Stimulated activated CD8-positive, alpha-beta memory T cell treated with anti-CD3 and anti-CD28 coated beads, Interleukin-15, amount 100 ng/mL, for 24 hours (primary cell): ENCODE measurements at places on chromosomes 3 and 15.

- no peak for DNase-seq
Observed at GRCh38 chr3:142987080-142987700, 14.2 kb upstream of the U2SURP start.

GRCh38 chr3:151916781-151917180 is 43.3 kb downstream of the SUCNR1 start:
- no peak for DNase-seq

DNA sequence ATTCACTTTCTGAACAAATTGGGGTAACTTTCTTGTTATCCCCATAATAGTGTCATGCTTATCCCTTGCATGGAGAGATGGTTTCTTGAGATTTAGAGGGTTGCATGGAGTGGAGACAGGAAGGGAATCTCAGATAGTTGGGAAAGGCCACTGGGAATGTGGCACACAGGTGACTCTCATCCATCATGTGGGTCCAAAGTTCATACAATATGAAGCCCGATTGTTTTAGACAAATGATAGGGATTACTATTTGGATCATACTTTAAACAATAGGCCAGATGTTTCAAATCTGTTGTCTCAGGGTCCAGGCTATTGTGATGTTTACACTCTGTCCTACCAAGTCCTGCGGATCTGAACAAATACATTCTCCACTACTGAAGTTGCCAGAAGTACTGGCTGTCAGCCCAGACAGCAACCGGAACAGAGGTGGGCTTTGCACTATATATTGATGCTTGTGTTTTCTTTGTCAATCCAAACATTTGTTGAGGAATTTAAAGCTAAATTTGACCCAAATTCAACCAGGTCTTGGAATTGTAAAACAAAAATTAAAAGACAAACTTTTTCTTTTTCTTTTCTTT is 39.2 kb upstream of the NMNAT3 start:
- DNase-seq: no peak

DNA sequence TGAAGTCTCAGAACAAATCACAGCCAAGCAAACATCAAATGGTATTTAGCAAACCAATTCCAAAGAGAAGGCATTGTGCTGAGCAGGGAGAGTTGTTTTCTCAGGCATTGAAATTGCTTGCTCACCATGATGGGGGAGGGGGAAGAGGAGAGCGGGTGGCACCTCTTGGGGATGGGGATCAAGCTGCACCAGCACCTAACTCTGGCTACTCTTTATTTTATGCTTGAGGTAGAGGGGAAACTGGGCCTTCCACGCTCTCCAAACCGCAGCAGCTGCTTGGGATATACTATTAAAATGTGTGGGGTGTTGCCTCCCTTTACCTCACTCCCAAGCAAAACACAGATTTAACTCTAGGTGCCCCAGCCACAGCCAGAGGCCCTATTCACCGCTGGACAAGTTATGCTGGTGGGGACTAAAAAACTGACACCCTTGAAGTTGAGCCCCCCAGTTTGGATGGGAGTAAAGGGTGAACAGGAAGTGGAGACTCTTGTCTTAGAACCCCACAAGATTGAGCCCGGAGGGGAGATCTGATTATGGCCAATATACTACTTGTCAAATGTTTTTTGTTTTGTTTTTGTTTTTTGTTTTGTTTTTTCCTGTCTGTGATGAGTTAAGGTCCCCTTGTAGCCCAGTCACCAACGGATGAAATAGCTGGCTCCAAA is 5.0 kb upstream of the FOXB1 start:
- DNase-seq: no peak

DNA sequence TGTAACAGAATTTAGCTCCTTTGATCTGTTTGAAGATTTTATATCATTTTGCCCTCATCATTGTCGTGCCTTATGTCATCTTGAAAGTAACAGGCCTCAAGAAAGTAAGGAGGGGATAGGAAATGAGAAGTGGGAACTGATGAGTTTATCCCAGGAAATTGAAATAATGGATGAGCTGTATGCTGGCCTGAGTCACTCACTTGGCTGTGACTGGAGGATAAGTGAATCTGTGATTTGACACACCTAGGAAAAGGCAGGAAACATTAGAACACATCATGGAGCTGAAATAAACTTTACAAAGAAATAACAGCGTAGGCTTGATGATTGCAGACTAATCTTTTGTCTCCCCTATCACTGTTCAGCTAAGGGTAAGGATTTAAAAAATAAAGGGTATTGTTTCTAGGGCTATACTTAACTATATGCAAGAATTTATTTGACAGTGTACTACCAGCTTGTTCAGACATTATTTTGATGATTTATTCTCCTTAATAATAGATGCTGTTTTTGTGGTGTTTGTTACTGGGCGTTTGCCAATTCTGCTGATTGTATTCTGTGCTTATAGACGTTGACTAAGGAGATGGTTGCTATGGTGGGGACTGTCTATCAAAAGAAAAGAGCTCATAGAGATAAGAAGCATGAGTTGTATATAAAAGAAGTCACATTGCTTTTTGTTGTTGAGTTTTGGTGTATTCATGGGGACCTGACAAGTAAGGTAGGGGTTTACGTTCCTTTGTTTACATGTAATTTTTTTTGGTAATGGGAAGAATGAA is 105.6 kb upstream of the ROPN1 start:
- no peak for DNase-seq

GRCh38 chr15:34594361-34594760 is 10.9 kb upstream of the GOLGA8B start:
- no peak for DNase-seq

- no peak for DNase-seq
Observed at GRCh38 chr15:85563328-85563727, 182.9 kb downstream of the AKAP13 start.

- DNase-seq: no peak
Observed at GRCh38 chr15:83379579-83379959, 67.6 kb upstream of the SH3GL3 start.

DNA sequence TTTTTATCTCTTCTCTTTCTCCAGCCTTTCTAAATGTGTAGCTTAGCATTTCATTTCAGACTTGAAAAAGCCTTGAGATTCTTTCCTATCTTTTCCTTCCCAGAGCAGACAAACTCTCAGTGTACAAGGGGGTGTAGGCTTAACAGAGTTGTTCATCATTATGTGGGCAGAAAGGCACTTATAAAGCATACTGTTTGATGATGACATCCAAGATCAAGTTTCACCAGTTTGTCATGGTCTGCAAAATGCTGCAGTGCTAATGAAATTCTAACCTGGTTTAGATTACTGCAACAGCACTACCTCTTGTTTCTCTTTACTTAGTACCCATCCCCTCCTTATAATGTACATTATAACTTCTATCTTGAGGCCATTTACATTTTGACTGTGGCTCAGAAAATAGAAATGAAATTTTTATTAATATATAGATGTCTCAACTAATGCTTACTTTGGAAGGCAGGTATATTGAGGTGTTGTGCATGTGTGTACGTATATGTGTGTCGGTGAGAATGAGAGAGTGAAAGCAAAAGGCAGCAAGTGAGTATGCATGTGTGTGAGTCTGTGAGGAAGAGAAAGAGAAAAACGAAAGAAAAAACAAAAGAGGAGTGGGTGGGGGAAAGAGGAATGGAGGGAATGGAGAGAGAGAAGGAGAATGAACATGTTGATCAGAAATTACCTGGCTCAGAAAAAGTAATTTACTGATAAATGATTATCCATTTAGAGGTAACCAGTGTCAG is 1043.6 kb downstream of the TUSC7 start:
- DNase-seq: no peak

GRCh38 chr15:54559405-54560069 is 581.3 kb downstream of the UNC13C start:
- no peak for DNase-seq

GRCh38 chr15:46229263-46229662 is 594.4 kb downstream of the SQOR start:
- no peak for DNase-seq
